ENCODE measurements at places on chromosomes 6 and 20.

DNA sequence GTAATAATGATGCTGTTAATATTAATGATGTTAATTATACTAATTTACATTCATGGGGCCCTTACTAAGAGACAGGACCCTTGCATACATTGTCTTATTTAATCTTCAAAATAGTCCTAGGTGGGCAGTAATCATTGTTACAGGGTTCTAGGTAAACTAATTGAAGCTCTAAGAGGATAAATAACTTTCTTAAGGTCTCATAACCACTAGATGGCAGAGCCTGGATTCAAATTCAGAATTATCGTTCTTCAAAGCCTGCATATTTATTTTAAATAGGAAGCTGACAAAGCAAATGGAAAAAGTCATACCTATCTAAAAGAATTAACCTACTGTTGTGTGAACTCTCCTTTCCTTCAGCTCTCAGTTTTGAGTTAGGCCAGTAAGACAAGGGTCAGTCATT, 23.5 kb downstream of the PTCHD4 start:
- no peak for DNase-seq

- DNase-seq: no peak
Measured at GRCh38 chr6:39849764-39850163, 57.6 kb downstream of the DAAM2 start.

GRCh38 chr6:1066449-1067090, 245.3 kb upstream of the FOXQ1 start:
- DNase-seq: no peak

DNA sequence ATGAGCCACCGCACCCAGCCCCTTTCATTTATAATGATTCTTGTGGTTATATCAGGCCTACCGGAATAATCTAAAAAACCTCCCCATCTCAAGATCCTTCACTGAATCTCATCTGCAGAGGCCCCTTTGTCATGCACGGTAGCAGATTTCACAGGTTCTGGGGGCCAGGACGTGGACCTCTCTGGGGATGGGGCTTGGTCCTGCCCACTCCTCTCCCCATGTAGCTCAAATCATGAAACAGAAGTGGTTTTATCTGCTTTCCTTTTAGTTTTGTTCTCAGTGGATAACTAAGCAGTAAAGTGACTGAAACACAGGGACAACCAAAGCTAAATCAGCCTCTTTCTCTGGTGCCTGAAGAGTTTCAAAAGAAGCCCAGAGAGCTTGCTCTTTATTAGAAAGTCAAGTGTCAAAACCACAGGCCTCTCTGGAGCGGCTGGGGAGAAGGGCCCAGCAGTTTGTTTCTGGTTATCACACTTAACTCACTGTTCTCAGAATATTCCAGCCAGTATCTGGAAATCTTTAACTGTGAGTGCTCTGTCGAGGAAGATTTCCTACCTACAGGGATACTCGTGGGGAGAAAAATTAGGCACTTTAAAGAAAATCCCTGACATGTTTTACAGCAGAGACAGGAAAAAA, 60.6 kb upstream of the FAM184A start:
- no peak for DNase-seq

DNA sequence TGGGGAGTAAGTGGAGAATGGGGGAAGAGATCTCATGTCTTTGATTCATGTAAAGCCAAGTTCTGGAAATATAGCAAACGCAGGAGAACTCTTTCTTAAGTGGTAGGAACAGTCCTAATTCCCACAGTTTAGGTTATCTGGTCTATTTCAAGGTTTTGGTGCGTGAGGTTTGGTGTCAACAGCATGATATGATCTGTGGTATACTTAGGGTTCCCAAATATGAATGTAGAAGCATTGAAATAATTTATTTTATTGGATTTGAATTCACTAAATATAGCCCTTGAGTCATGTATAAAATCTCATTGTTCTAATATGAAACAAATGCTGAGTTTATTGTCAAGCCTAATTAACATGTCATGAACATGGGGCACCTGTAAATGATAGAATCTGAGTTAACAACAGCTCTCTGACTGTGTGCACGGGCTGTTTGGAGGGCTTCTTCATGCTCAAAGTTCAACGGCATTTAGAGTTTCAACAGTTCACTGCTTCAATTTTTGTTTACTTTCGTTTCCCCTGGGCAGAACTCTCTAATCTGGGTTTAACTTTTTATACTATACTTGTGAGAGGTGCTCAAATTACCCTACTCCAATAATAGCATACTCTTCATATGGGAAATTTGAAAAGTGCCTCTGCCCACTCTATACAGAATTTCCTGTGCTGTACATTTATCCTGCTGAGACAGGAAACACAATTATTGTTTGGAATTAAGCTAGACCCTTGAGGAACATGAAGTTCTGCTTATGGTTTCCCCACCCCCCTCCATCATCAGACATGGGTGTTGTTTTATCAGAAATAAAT, 236.3 kb upstream of the ZNF217 start:
- no peak for DNase-seq

GRCh38 chr6:167100241-167100674, 22.6 kb upstream of the CCR6 start:
- DNase-seq: no peak

DNA sequence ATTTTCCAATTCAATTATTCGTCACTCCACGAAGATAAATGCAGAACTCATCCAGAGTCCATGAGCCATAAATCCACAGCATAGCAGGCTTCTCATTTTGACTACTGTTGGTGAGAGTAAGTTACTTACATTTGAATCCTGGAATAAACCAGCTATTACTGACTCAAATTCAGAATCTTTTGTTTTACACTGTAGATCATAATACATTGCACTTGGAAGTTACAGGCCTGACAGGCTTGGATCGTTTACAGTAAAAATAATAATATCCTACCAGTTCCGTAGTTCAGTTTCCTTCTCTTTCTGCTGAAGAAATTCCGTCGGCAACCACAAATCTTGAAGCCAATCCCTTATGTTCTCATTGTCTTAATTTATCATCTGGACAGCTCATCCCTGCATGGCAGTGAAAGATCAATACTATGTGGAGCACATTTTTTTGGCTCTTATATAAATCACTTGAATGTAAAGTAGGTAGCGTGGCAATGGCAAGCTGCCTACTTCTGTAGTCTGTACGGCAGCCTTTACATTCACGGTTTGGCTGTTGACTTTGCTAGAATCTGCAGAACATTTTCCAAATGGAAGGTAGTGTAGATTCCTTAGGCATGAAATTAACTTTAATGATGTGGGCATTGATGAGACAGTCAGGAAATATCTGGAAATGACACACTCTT, 142.9 kb downstream of the WDR27 start:
- DNase-seq: no peak

DNA sequence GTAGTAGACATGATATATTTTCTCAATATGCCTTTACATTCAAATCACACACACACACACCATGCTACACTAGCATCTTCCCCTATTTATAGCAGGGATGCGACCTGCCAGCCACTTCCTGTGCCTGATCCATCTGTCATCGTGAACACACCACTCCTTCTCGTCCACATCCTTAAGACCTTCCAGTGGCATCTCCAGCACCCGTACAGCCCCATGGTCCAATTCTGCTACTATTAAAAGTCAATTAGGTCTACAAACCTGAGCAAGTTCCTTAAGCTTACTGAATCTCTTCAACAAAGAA, 54.5 kb downstream of the KIF16B start:
- DNase-seq: no peak

- no peak for DNase-seq
Measured at GRCh38 chr6:115323001-115323400, 737.7 kb downstream of the FRK start.

DNA sequence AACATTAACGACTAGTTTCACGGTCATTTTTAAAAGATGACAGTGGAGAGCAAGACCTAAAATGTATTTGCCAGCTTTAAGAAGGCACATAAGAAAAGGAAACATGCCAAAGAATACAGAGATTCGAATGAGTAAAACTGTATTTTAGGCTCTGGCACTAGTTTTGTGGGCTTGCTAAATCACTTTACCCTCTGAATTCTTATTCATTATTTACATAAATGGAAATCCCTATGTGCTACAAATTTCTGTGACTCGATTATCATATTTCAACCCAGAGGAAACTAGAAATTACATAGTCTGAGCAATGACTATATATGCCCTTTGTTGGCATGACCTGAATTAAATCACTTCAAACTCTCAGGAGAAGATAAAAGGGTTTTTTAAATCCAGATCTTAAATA, 441.7 kb upstream of the RNF217 start:
- no peak for DNase-seq

- DNase-seq: no peak
Measured at GRCh38 chr6:160428818-160429619, 80.8 kb downstream of the SLC22A3 start.

- no peak for DNase-seq
Measured at GRCh38 chr20:15317546-15318232, 980.3 kb upstream of the FLRT3 start.

DNA sequence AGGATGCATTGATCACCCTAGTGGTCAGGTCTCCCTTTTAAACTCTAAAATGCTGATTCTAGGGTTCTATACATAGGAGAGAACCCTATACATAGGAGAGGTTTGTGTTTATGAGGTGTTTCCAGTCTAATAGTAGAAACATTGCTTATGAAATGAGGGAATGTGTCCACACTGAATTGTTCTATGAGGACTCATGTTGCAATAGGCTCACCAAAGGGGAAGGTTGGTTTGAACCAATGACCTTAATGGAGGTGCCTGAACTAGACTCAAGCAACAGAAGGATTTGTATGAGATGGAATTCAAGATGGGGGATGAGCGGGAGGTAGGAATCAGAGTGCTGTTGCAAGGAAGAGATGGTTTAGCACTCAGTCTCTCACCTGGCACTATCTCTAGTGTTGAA, 33.5 kb upstream of the UBR2 start:
- no peak for DNase-seq

- DNase-seq: no peak
Measured at GRCh38 chr6:104625536-104625935, 234.2 kb downstream of the HACE1 start.

GRCh38 chr6:28517964-28518363, 2.4 kb upstream of the GPX6 start:
- no peak for DNase-seq

DNA sequence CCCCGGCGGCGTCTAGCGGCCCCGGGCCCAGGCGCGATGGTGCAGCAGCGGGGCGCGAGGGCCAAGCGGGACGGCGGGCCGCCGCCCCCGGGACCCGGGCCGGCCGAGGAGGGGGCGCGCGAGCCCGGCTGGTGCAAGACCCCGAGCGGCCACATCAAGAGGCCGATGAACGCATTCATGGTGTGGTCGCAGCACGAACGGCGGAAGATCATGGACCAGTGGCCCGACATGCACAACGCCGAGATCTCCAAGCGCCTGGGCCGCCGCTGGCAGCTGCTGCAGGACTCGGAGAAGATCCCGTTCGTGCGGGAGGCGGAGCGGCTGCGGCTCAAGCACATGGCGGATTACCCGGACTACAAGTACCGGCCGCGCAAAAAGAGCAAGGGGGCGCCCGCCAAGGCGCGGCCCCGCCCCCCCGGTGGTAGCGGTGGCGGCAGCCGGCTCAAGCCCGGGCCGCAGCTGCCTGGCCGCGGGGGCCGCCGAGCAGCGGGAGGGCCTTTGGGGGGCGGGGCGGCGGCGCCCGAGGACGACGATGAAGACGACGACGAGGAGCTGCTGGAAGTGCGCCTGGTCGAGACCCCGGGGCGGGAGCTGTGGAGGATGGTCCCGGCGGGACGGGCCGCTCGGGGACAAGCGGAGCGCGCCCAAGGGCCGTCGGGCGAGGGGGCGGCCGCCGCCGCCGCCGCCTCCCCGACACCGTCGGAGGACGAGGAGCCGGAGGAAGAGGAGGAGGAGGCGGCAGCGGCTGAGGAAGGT, 715 bp downstream of the SOX12 start:
- DNase-seq: no peak

GRCh38 chr6:119096721-119097565, 18.5 kb upstream of the FAM184A start:
- no peak for DNase-seq

- DNase-seq: no peak
Measured at GRCh38 chr6:84027340-84028181, 6.0 kb upstream of the MRAP2 start.

GRCh38 chr6:154683756-154684523, 49.3 kb upstream of the SCAF8 start:
- DNase-seq: no peak

DNA sequence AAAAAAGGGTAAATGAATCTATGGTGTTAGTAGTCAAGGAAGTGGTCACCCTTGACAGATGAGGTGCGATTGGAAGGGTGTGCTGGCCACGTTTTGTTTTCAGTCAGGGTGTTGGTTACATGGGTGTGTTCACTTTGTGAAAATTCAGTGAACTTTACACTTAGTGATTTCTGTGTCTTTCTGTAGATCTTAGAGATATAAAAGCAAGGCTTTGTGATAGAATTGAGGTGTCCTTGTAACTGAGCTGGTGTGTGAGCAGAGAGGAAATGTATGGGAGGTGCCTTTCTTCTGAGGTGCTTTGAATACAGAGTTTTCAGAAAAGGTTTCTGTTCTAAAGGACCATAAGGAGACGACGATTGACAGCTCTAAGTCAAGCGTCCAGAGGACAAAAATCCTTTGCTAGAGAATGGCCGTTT, 90.5 kb downstream of the SAMD3 start:
- DNase-seq: peak; percentile 19

GRCh38 chr6:68575765-68576439, 59.2 kb upstream of the ADGRB3 start:
- DNase-seq: no peak

DNA sequence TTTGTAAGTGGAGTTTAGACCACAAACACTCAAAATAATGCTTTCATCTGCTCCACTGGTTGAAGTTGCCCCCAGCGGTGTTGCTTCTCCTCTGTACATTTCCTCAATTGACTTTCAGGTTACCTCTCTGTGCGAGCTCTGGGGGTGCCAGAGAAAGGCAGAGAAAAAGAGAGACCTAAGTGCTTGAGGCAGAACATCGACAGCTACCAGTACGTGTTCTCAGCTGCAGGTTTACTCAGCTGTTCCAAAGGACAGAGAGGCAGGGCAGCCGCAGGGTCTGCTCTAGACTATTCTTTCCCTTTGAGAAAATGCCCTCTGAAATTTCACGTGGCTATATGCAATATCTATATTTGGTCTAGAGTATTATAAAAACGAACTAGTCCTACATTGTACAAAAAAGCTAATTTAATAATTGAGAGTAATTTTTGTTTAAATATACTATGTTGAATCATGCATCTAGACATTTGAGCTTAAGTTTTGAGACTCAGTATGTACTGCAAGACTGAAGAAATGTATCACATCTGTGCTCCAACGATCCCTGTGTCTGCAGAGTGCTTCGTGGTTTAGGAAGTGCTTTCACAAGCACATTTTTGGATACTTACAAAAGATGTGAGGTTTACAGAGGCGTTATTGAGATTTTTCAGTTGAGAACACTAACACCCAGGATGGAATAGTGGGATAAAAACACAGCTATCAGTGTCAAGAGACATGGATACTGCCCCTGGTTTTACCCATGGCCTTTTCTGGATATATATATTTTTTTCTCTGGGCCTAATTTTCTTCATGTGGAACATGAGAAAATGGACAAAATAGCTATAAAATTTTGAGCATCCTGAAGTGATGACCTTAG, 453.6 kb upstream of the FLRT3 start:
- no peak for DNase-seq

Data from activated CD8-positive, alpha-beta memory T cell treated with anti-CD3 and anti-CD28 coated beads for 4 hours (primary cell).